ENCODE measurements at places on chromosomes 7 and 10.

DNA sequence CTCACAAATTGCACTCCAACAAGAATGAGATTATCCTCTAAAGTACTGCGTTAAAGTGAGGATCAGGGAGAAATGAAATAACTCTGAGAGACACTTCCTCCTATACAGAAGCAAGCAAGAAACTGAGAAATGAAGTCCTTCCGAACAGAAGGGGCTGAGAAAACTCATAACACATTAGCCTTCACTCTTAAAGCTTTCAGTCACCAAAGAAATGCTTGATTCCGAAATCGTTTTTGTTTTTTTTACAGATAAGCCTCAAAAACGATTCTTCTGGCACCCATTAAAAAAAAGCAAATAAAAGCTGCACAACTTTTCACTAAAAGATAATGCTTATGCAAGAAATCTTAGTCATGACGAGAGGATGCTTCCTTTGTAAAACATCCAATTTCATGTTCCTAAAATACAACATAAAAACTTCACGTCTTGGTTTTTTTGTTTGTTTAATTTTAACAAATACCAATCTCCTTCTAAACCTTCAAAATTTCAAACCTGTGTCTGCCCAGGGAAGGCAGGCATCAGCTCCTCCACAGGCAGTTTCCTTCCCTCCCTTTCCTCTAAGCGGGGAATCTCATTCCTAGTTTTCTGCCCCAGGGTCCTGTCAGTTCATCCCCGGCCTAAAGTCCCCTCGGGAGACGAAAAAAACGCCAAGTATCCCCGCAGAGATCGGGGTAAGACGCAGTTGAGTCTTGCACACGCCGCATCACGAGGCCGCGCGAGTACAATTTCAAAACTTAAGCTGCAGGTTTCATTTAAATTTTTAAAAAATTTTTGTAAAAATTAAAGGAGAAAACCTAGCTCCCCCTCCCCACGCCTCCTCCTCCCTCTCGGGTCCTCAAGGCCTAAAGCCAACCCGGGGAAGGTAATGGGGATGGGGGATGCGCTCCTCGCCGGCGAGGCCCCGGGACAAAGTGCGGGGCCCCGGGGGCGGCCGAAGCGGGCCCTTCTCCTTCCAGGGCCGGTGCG is 1.1 kb downstream of the BAZ1B start:
- no peak for DNase-seq

DNA sequence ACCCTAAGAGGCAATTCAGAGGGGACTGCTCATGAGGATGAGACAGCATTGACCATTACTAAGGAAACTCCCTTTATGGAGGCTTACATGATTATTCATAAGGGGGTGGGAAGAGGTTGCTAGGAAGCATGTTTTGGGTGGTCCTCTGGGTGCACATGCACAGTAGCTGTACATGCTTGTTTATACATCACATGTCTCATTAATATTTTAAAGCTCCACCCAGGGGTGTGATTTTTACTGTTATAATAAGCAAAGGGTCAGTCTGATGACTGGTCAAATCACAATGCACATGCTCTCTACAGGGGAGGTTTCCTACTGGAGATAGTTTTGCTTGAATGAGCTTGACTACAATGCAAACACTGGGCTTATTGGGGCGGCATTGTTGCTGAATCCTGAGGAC is 23.8 kb upstream of the PPP1R9A start:
- DNase-seq: no peak

- no peak for DNase-seq
Observed at GRCh38 chr10:129754211-129755050, 209.6 kb downstream of the EBF3 start.

- DNase-seq: no peak
Observed at GRCh38 chr7:82897500-82897899, 265.2 kb downstream of the PCLO start.

GRCh38 chr7:42932811-42933591 is 825 bp downstream of the MRPL32 start:
- DNase-seq: no peak

DNA sequence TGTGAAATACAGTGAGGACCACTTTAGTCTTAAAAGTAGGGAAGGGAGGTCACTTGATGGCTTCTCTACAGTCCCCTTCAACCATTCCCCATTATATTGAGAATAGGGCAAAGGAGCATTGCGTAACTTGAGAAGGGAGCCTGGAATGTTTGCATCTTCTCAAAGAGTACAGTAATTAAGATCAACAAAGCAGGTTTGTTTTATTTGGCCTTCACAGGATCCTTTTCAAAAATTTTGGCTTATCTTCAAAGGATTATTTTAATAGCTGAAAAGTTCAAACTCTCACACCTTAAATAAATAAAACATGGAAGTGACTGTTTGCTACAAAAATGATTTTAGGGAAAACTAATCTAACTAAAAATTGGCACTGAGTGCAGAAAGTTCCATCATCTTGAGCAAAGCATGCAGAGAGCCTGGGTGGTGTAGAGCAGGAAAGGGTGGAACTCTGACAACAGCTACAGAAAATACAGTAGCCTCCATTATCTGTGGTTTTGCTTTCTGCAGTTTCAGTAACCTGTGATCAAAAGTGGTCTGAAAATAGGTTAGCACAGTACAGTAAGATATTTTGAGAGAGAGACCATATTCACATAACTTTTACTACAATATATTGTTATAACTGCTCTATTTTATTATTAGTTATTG is 214.0 kb downstream of the MDFIC start:
- DNase-seq: no peak

DNA sequence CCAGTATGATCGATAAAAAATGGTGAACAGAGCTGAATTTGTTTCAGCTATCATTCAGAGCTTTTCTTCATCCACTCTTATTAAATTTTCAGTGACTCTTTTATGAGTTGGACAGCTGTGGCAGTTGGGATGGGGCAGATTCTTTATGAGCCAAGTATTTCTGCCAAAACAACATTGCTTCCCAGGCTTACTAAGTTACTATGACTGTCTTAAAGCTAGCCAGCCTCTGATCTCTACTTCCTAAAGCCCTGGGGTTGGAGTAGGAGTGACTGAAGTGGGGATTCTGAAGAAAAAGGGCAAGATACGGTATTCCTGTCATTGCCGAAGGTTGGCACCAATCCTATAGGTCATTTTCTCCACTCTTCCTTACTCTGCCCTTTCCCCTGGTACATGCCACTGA is 12.7 kb downstream of the RPP30 start:
- DNase-seq: peak; percentile 60

- no peak for DNase-seq
Observed at GRCh38 chr10:131573256-131573655, 261.7 kb upstream of the TCERG1L start.

- DNase-seq: no peak
Observed at GRCh38 chr7:45149606-45150005, 8.0 kb upstream of the RAMP3 start.

DNA sequence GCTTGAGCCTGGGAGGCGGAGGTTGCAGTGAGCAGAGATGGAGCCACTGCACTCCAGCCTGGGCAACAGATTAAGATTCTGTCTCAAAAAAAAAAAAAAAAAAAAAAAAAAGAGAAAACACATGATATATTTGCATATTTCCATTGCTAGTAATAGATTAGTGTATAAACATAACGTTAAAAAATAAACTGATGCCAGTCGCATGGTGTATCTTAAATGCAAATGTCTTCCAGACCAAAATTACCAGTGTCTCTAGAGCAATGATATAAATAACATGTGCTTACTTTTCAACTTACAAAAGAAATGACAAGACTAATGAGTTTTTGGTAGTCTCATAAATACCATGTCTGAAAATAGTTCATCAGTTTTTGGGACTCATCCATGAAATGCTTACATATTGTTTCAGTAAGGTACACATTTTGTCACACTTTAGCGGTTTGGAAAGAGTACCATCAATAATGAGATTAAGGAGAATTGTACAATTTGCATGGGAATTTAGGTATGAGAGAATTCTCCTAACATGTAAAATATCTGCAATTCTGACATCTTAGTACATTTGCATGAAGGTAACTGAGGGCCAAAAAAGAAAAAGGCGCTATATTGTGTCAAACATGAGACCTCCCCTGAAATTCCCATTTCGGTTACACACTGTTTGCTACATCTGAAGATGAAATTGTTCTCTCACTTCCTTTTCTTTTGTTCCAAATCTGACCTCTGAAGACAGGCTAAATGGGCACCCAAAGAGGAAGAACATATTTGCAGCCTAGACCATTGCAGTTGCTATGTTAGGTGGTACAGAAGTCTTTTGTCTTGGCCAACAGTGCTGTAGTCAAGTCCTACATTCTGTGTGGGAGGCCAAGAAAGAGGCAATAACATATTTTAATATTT is 51.5 kb upstream of the PIP4K2A start:
- no peak for DNase-seq

DNA sequence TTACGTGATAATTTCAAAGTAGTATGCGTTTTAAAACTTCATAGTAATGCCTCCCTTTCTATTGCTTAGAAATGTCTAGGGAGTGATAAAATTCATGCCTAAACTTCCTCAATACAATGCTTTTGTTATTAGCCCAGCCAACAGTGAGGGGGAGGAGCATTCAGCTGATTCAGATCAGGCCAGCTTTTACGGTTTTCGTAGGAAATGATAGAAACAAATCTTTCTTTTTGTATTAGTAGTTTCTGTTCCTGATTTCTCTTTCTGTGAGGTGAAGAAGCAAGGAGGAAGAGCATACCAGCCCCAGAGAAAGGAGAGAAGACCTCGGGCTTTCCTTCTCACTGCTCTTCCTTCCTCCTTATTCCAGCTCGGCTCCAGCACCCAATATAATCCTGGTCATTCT is 35.2 kb upstream of the ITPRID1 start:
- DNase-seq: no peak

DNA sequence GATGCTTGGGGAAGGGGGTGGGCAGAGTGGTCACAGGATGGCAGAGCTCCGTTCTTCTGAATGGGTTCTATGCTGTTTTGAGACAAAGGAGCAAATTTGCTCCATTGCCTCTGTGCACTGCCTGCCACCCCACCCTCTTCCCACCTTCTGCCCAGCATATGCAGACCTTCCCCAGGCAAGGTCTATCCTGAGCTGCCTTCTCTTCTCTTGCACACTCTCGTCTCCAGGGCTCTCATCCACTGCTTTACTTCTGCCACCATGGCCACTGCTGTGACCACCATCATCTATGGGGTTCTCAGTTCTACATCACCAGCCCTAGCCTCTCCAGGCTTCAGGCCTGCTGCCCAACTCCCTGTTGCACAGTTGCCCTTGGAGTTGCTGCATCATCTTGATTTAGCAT is 230.4 kb downstream of the TMEM178B start:
- DNase-seq: no peak

DNA sequence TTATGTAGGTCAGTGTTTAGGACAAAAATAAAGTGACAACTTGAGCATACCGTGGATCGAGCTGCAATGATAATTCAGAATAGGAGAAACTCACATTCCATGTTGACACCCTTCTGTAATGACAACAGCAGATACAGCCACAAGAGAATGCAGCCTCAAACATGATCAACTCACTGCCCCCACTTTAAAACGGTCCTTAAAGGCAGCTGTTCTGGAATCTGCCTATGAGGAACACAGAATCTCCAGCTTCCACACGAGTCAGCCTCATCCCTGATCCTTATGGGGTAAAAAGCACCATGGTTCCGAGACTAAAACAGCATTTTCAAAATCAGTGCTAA is 32.5 kb upstream of the DAGLB start:
- no peak for DNase-seq

- no peak for DNase-seq
Observed at GRCh38 chr7:40535678-40536077, 400.9 kb downstream of the SUGCT start.

DNA sequence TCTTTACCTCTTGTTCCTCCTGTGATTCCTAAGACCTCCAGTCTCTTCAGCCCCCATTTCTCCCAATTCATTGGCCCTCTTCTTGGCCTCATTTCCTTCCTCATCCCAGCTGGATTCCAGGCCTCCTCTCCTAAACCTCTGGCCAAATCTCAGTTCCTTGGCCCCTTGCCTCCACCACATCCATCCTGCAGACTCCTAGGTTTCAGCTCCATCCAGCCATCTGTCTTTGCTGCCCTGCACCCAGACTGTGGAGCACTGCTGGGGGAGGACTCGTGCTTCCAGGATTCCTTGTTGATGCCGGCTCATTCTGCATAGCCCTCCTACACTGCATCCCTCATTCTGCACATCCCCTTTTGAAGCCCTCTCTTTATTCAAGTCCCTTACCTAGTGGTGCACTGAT is 6.7 kb downstream of the PLAC9 start:
- no peak for DNase-seq

DNA sequence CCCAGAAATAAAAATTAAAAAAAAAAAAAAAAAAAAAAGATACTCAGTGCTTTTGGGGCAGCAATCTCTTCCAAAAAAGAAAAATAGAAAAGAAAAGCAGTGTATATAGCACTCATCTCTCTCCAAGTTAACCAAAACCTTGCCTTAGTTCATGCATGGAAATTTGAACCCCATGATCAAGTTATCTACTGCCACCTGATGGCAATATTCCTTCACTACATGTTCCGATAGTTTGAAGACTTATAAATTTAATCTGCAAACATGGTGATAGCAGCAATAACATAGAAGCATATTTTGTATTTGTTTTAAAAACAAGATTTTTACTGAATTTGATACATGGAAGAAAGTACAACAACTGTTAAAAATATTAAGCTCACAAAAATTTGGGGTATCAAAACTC is 48.6 kb upstream of the SLIT1 start:
- no peak for DNase-seq

DNA sequence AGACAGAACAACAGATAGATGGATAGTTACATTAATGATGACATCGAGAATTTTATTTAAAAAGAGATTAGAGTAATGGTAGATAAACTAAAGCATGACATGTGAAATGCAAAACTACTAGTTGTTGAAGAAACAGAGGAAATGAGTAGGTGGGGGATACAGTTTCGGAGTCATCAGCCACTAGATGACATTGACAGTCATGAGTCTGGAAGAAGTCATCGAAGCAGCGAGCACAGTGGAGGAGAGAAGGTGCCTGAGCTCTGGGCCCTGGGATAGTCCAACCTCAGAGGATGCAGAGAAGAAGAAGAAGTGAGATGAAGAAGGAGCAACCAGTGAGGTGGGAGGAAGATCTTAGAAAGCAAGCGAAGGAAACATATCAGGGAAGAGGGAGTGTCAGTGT is 20.2 kb upstream of the SEC61A2 start:
- no peak for DNase-seq

GRCh38 chr7:86968618-86969017 is 90.8 kb downstream of the ELAPOR2 start:
- no peak for DNase-seq

DNA sequence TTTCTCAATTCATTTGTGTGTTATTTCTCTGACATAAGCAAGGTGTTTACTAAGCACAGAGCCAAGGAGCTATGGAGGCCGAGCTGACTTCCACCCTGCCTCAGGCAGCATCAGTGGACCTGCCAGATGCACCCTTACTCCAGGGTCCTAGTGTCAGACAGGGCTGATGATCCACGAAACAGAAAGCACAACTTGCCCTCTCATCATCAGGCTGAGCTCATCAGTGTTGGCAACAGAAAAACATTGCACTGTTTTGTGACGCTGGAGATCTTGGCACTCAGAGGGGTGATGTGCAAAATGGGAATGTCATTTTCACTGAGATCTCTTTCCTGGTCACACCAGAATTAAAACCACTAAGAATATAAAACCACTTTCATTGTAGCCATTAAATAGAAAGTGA is 201.8 kb downstream of the GLI3 start:
- no peak for DNase-seq
